NCI-H2081 treated with DMSO at 0.1 percent for 48 hours (cell line): ENCODE measurements at places on chromosomes 11 and 22.

GRCh38 chr11:47577460-47578041 is 1.2 kb downstream of the KBTBD4 start:
- DNase-seq: no peak

DNA sequence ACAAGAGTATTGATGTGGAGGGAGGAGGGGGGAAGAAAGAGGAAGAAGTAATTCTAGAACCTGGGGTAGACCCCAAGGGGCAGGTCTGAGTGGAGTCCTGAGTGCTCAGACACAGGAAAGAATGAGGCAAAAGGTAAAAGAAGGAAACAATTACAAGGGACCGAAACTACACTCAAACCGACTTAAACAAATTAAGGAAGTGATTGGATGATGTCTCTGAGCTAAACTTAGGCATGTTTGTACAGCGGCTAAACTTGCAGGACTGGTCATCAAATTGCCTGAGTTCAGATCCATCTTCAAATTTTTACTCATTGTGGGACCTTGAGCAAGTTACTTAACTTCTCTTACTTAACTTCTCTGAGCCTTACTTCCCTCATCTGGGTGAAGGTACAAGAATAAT is 86.3 kb upstream of the LRRC55 start:
- no peak for DNase-seq

- no peak for DNase-seq
Observed at GRCh38 chr11:43690929-43691725, 10.6 kb downstream of the HSD17B12 start.

- DNase-seq: no peak
Observed at GRCh38 chr22:17578136-17578754, 14.9 kb downstream of the SLC25A18 start.

- DNase-seq: no peak
Observed at GRCh38 chr11:75424396-75424795, 8.6 kb downstream of the KLHL35 start.

- peak; percentile 54 for DNase-seq
Observed at GRCh38 chr11:2998073-2998850, 6.1 kb upstream of the NAP1L4 start.

GRCh38 chr22:36267058-36267457 is 14.1 kb downstream of the APOL1 start:
- no peak for DNase-seq

- no peak for DNase-seq
Observed at GRCh38 chr11:40421208-40421981, 1038.1 kb downstream of the LRRC4C start.

GRCh38 chr11:133570376-133570775 is 38.1 kb upstream of the OPCML start:
- no peak for DNase-seq

DNA sequence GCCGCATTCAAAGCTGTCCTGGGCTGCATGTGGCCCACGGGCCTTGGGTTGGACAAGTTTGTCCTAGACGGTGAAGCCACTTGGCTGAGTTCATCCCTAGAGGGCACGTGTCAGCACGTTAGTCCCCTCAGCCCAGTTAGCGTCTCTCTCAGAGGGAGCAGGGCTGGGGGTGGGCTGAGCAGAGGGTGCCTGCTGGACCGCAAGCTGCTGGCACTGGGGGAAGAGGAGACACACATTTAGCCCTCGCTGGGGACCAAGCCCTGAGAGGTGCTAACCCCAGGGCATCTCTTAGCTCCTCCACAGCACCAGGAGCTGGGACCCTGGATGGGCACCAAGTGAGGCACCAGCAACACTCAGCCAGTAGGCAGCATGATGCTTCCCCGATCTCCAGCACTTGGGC is 107.0 kb downstream of the SHANK2 start:
- no peak for DNase-seq

- no peak for DNase-seq
Observed at GRCh38 chr22:49983148-49984042, 22.8 kb downstream of the PIM3 start.

- no peak for DNase-seq
Observed at GRCh38 chr11:76685831-76686230, 15.3 kb upstream of the LRRC32 start.

- DNase-seq: no peak
Observed at GRCh38 chr22:39299829-39300178, 19.6 kb downstream of the RPL3 start.

- no peak for DNase-seq
Observed at GRCh38 chr11:72672597-72673238, 1.5 kb downstream of the PDE2A start.

DNA sequence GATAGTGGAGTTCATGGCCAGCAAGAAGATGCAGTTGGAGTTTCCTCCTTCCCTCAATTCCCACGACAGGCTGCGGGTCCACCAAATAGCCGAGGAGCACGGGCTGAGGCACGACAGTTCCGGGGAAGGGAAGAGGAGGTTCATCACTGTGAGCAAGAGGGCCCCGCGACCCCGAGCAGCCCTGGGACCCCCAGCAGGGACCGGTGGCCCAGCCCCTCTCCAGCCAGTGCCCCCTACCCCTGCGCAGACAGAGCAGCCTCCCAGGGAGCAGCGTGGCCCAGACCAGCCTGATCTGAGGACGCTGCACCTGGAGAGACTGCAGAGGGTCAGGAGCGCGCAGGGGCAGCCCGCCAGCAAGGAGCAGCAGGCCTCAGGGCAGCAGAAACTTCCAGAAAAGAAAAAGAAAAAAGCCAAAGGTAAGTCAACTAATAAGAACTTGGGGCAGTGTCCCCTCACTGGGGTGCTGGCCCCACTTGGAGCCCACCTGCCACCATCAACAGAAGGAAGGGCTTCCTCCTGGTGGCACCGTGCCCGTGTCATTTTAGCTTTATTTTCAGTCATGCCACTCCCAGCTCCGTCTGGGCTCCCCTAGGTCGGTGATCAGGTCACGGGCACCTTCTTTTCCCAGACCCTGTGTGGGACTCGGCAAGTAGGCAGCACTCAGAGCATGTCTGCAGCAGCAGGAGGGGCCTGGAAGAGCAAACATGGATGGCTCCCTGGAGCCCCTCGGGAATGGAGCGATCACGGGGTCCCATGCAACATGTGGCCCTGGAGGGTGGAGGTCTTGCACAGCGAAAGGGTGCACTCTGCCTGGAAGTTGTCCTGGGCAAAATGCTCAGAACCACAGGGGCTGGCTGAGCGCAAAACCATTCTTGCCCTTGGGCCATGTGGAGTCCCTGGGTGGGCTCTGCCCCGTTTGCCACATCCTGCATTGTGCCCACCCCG is 33.3 kb downstream of the IGHMBP2 start:
- DNase-seq: no peak

DNA sequence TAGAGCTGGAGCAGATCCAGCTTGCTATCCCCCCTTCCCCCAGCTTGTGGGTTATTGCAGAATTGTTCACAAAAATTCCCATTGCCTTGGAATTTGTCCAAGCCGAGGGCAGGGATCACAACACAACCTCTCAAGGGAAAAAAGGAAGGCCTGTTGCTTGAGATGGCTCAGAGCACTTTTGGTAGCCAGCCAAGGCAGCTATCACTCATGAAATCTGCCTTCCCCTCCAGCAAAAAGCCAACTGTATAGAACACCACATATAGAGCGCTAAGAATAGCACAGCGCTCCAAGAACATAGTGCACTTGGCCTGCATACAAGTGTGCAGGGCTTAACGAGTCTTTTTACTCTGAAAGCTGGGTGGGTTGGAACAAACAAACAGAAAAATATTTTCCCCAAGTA is 46.2 kb downstream of the FAM83F start:
- DNase-seq: no peak

GRCh38 chr11:87265979-87266378 is 228.2 kb downstream of the TMEM135 start:
- DNase-seq: no peak

GRCh38 chr11:6862961-6863360 is at the start of gene OR10A2:
Gene OR10A2 (plus strand): TSS chr11:6863057. CDS start chr11:6869755, 6,698 bp downstream.
- DNase-seq: no peak

GRCh38 chr11:70146895-70147520 is 56.1 kb upstream of the FADD start:
- no peak for DNase-seq
